Stimulated activated CD4-positive, alpha-beta T cell treated with anti-CD3 and anti-CD28 coated beads, TNF-alpha, amount 100 ng/mL, for 24 hours (primary cell): ENCODE measurements at places on chromosomes 3 and 15.

- DNase-seq: no peak
These were observed 26.4 kb downstream of the TOMM70 start for GRCh38 chr3:100374521-100374920.

- no peak for DNase-seq
These were observed 28.2 kb downstream of the UBE3A start for GRCh38 chr15:25410649-25411048.

DNA sequence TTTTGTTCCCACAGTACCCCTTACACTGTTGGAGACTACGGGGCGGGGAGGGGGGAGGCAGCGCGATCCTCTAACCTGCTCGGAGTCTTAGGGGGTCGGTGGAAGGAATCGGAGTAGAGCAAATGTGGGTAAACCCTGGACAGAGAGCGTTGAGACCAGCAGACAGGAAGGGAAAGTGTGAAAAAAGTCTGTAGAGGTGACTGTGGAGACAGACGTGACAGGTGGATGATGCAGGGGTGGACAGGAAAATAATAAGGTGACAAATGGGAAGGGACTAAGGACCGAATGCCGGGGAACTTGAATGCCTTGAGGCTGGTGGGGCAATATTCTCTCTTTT lies 424 bp downstream of the EAF2 start:
- no peak for DNase-seq

DNA sequence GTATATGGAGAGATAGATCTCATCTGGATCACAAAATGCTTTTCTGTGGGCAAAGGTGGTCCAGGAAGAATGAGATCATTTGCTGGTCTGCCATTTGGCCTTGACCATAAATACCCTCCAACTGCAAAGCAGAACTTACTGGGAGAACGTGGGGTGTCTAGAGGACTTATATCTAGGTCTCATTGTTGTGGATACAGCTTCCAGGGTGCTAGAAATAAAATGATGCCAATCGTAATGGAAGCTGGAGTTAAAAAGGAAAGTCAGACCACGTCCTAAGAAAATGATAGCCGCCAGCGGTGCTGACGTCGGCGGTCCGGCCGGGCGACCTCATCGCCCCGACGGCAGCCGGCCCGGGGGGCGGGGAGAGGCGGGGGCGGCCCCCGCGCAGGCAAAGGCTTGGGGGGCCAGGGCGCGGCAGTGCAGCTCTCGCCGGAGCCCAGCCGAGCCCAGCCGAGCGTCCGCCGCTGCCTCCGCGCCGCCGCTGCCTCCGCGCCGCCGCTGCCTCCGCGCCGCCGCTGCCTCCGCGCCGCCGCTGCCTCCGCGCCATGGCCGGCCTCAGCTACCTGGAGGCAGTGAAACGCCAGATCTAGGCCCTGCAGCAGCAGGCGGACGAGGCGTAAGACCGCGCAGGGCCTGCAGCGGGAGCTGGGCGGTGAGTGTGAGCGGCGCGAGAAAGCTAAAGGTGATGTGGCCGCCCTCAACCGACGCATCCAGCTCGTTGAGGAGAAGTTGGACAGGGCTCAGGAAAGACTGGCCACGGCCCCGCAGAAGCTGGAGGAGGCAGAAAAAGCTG lies 89.5 kb downstream of the EOMES start:
- DNase-seq: no peak

DNA sequence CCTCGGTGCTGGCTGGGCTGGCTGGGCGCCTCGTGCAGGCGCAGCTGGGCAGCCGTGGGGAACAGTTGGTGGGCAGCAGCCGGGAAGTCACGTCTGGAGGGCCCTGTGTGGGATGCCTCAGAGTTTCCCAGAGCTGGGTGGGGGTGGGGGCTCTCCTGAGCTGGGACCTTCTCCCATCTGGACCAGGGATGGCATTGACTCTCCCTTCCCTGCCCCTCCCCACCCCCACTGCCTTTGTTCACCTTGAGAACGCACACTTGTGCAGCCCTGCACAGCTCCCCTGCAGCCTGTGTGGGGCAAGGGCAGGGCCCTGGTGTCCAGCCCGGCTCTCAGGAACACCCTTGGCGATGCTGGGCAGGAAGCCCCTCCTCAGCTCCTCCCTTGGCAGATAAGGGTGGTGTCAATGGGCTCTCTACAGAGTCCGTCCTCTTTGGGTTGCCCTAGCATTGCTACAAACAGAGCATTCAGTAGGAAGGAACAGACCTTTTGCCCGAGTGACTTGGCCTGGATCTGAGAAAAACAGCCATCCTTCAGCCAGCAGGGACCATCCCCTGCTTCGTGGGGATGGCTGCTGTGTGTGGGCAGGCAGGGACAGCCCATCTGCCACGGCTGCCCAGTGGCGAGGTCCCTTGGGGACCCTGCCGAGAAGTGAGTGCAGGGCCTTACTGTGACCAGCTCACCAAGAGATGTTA lies 25.5 kb upstream of the KLF13 start:
- DNase-seq: no peak

- no peak for DNase-seq
These were observed 24.5 kb downstream of the MB21D2 start for GRCh38 chr3:192892981-192893700.

DNA sequence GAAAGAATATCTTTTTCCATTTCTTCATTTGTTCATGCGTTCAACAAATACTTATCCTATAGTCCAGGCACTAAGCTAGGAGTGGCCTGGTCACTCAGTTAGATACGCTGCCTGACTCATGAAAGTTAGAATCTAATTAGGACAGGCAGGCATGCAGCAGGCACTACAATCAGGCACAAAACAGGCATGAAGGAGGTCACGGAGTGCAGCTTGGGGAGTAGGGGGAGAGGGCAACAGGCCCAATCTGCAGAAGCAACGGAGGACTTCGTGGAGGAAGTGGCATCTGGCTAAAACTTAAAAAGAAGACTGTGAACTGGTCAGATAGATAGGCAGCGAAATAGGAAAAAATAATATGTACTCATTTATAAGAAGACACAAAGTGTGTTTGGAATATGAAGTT lies 420.9 kb downstream of the MAGI1 start:
- no peak for DNase-seq

DNA sequence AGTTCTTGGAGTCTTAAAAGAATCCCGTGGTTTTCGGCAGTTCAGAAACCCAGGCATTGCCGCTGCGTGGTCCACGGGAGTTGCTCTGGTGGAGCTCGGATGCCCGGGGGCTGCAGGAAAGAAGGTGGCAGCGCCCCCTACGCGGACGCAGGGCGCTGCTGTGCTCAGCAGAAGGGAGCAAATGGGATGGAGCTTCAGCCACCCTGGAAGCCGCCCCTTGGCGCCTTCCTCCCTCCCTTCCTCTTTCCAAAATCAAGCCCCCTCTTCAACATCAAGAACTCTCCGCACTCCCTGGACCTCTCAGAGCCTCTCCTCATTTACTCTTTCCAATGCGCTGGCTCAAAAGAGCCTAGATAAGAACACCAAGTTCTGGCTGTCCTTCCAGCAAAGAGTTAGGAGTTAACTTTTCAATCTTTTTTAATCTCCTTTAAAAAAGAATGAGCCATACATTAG lies 880 bp upstream of the CHRNA7 start:
- DNase-seq: no peak

DNA sequence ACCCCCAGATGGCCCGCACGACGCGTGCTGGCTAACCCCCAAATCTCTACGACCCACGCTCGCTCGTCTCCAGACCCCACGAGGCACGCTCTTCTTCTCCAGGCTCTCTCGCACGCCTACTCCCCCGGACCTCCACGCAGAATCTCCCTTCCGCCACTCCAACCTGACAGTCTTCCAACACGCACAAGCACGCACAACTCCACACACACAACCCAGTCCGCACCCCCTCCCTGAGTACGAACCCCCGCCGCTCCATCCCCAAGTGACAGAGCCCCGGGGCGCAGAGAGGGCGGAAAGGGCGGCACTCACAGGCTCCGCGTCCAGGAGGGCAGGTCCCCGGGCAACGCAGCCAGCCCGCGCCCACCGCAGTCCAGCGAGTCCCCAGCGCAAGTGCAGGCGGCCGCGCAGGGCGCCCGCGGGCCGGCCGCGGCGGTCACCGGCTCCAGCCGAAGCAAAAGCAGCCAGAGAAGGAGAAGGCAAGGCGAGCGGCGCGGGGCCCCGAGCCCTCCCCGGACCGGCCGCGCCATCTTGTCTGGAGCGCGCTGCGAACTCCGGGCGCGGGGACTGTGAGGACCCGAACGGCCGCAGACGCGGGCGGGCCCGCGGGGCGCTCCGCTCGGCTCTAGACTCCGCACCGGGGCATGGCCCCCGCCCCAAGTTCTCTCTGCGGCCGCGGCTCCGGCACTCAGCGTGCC lies 794 bp downstream of the LRIG1 start:
- DNase-seq: no peak

GRCh38 chr15:44735482-44736180 lies 697 bp upstream of the TRIM69 start:
- no peak for DNase-seq

DNA sequence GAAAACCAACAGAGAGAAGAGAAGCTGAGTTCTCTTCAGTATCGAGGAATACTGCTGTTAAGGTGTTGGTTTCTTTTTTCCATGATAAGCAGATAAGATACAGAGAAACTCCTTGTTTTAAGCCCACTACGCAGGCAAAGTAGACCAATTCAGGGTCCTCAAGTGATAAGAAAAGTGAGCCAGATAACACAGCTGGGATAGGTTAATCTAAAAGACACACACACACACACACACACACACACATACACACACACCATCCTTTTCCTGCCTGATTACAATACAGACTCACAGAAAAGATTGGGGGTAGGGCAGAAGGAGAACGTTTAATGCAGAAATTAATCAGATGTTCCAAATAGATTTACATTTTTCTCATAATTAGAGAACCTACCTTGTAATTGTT lies 6.5 kb upstream of the PHLDB2 start:
- no peak for DNase-seq

- DNase-seq: no peak
These were observed 10.2 kb upstream of the DLL4 start for GRCh38 chr15:40918799-40919392.

DNA sequence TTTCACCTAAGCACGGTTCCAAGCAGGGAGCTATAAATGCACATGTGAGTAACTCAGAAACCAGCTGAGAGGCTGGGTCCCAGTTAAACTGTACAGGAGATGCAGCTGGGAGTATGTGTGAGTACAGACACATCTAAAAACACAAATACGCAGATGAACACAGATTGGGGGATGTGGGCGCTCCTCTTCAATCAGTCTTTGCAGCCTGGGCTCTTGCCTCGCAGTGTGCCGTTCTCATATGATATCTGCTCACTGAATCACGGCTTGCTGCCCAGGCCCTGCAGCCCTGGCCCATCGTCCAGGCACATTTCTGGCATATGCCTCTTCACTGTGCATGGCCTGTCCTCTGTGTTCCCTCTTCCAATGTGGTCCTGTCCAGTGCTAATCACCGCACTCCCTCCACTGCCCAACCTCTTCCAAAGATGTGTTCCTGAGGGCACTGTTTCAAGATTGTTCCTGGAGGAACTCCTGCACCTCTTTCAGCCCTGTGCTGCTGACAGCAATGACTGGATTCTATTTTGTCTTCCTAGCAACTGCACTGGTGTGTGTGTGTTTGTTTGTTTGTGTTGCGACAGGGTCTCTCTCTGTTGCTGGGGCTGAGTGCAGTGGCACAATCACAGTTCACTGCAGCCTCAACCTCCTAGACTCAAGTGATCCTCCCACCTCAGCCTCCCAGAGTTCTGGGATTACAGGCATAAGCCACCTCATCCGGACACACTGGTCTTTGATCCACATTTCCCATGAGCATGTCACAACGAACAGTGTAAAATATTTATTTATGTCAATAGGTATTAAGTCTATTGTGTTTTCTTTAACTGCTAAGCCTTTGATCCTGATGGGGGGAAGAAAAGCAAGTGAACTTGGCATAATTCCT lies 17.0 kb downstream of the CA12 start:
- no peak for DNase-seq

DNA sequence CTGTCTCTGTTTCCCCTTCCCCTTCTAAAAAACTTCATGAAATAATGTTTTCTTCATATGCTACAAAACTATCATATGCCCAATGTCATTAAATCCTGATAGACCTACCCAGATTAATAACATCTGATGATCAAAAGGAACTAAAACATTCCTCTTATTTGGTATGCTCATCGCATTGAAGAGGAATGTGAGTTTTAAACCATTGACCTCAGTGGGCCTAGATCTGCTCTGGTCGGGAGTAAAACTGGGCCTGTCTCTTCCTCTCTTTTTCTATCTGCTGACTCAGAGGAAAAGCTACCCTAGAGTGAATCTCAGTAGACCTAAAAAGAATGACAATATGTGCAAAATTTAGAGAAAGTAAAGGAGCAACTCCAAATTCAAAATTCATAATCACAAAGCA lies 275.8 kb downstream of the SATB1 start:
- no peak for DNase-seq

DNA sequence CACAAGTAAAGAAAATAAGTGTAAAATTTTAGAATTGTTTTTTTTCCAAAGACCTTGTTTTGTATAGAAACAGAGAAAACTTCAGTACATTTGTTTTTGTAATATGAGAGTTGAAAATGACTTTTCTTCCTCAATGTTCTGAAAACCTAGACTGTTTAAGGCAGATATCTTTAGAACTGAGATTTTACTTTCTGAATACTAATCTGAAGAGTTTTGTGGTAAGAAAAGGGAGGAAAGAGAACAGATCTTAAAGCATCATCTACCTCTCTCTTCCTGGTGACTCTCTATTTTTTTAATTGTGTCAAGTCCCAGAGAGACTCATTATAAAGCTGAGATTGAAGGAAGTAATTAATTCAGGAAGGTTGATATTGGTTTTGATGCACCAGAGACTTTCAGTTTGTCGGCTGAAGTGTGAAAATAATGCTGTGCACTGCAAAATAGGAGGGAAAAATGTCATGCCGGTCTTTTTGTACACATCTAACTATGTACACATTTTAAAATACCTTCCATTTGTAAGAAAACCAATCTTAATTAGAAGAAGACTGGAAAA lies 142.1 kb upstream of the NAALADL2 start:
- DNase-seq: no peak

DNA sequence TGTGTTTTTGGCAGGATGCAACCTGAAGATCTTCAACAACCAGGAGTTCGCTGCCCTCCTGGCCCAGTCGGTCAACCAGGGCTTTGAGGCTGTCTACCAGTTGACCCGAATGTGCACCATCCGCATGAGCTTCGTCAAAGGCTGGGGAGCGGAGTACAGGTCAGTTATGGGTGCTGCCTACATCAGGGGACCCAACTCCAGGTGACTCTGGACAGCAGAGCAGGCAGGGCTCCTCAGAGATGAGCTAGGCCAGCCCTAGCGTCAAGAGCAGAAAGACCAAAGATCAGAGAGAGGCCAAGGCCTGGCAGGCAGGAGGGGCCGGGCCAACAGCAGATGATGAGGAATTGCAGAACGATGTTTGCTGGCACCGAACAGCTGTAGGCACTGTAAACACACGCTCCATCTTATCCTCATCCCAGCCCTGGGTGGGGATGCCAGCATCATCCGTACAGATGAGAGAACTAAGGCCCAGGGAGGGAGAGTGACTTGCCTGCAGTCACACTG lies 67.1 kb downstream of the AAGAB start:
- no peak for DNase-seq
